ENCODE measurements at places on chromosomes 6 and 20. TPM values are rescaled to one million over a fixed set of nuclear protein-coding genes. Genes with fewer than 3 reads are reported as not detected.

The DSN1 gene
- polyA plus RNA-seq, result 10.5 TPM

The TSPO2 gene
- polyA plus RNA-seq, result not detected

The LAMA2 gene
- 8.9 TPM for polyA plus RNA-seq

The RGS17 gene
- polyA plus RNA-seq, result 0.75 TPM

The OOEP gene
- not detected for polyA plus RNA-seq

The CAGE1 gene
- not detected for polyA plus RNA-seq

The ADGRB3 gene
- not detected for polyA plus RNA-seq

The SYTL3 gene
- polyA plus RNA-seq, result 2.9 TPM

The THBS2 gene
- polyA plus RNA-seq, result 97.3 TPM

The MCHR2 gene
- polyA plus RNA-seq, result not detected
